H1 (cell line): ENCODE measurements at places on chromosomes 4 and X. TPM values are rescaled to one million over a fixed set of nuclear protein-coding genes. Genes with fewer than 3 reads are reported as not detected.

- H3K4me1 ChIP-seq = no peaks in the 10 kb centered on the region
- DNase-seq = no peak
- H3K4me3 ChIP-seq = no peak overlapping the region
- H3K36me3 ChIP-seq = no peaks in the 10 kb centered on the region
- no peak overlapping the region for H3K27ac ChIP-seq
Observed at GRCh38 chr4:9893329-9894108, 112.1 kb downstream of the DRD5 start.

GRCh38 chr4:18198653-18199052, 177.1 kb upstream of the LCORL start:
- no peak overlapping the region for H3K27ac ChIP-seq
- H3K4me1 ChIP-seq = no peaks in the 10 kb centered on the region
- no peaks in the 10 kb centered on the region for H3K36me3 ChIP-seq
- H3K4me3 ChIP-seq = no peak overlapping the region
- DNase-seq = no peak

GRCh38 chr4:3196670-3197359, 52.1 kb upstream of the MSANTD1 start:
- no peaks in the 10 kb centered on the region for H3K27me3 ChIP-seq
- no peak for DNase-seq
- no peaks in the 10 kb centered on the region for H3K4me1 ChIP-seq

CLGN gene
- total RNA-seq = 3.1 and 3.2 TPM in 2 replicates

GRCh38 chr4:6339818-6340445, 70.3 kb downstream of the WFS1 start:
- H3K4me1 ChIP-seq = no peaks in the 10 kb centered on the region
- no peaks in the 10 kb centered on the region for H3K36me3 ChIP-seq
- H3K27ac ChIP-seq = no peak overlapping the region
- no peaks in the 10 kb centered on the region for H3K27me3 ChIP-seq

GRCh38 chr4:34486461-34487363, 1757.6 kb downstream of the ARAP2 start:
- DNase-seq = no peak
- no peaks in the 10 kb centered on the region for H3K27me3 ChIP-seq
- no peaks in the 10 kb centered on the region for H3K4me1 ChIP-seq
- H3K27ac ChIP-seq = no peak overlapping the region
- no peaks in the 10 kb centered on the region for H3K36me3 ChIP-seq

PCDH7 gene
- 6.1 and 6.7 TPM in 2 replicates for total RNA-seq

- H3K36me3 ChIP-seq = no peaks in the 10 kb centered on the region
- H3K4me3 ChIP-seq = no peak overlapping the region
- H3K27me3 ChIP-seq = no peaks in the 10 kb centered on the region
- DNase-seq = no peak
- no peaks in the 10 kb centered on the region for H3K4me1 ChIP-seq
Observed at GRCh38 chrX:41600291-41600690, 88.5 kb upstream of the GPR34 start.

TRIM2 gene
- total RNA-seq = 58.1 and 59.8 TPM in 2 replicates

- H3K27me3 ChIP-seq = no peaks in the 10 kb centered on the region
- DNase-seq = no peak
- no peak overlapping the region for H3K4me3 ChIP-seq
- no peak overlapping the region for H3K27ac ChIP-seq
- H3K36me3 ChIP-seq = no peaks in the 10 kb centered on the region
- H3K4me1 ChIP-seq = no peaks in the 10 kb centered on the region
Observed at GRCh38 chr4:102774254-102774653, 13.5 kb upstream of the MANBA start.

DNA sequence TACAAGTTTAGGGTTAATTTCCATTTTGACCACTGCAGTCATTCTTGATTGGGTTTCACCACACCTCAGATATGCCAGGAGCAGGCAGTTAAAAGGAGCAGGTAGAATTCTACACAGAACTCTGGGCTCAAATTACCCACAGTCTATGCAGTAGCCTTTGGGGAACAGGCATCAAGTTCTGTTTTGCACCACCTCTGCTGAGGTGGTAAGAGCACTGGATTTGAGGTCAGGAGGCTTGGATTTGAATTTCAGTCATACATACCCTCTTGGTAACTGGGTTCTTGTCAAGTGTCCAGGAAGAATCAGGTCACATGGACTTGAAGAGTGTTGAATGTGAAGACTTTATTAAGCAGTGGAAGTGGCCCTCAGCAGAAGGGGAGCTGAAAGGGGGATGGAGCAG, 40.4 kb upstream of the PGK1 start:
- DNase-seq = no peak
- H3K4me1 ChIP-seq = no peaks in the 10 kb centered on the region
- H3K4me3 ChIP-seq = no peak overlapping the region
- H3K27me3 ChIP-seq = no peaks in the 10 kb centered on the region
- no peaks in the 10 kb centered on the region for H3K36me3 ChIP-seq

DNA sequence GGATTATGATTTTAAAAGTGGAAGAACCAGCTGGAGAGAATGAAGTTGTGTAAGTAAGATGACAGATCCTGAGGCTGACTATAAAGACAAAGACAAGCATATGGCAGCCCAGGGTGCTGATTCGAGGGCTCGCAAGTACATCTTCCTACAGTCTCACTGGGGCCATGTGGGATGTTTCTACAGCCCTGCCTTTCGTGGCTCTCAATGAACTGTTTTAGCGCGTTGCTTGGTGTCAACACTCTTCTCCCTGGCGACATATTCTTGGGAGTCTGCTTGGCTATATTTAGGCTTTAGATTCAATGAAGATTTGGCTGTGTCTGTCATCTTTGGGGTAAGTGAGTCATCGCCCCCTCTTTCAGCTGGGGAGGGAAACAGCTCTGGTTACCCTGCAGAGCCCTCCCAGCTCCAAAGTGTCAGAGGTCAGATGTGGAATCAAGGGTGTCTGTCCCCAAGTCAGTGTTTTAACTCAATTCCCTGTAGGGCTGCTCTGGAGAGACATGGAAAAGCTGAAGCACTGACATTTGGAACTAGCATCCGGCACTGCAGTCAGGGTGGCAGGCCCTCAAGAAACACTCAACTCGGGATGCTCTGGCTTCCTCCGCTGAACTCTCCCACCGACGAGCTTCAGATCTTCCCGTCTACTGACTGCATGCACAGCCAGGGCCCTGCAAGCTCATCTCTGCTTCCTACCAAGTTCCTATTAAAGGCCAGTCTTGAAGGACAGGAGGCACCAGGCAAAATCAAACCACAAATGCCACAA, 65.7 kb downstream of the GATB start:
- no peaks in the 10 kb centered on the region for H3K4me1 ChIP-seq
- no peak for DNase-seq
- no peak overlapping the region for H3K4me3 ChIP-seq
- no peaks in the 10 kb centered on the region for H3K36me3 ChIP-seq
- H3K27ac ChIP-seq = no peak overlapping the region

DNA sequence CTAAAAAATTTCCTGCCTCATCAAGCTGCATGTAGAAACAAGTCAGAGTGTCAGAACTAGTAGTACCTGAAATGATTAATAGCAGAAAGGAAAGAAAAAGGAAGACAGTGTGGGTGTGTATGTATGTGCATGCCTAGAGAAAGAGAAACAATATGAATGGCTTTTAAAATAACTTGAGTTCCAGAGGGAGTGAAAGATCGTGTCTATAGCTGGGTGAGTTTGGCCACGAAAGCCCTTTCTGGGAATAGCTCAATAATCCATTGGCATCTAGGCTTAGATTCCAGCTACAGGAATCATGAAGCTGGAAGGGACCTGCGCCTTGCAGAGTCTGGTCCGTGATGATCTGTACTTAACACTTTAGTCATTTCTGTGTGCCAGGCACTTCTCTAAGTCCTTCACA, 195.6 kb downstream of the RAPGEF2 start:
- no peak overlapping the region for H3K27ac ChIP-seq
- H3K4me3 ChIP-seq = no peak overlapping the region
- no peaks in the 10 kb centered on the region for H3K36me3 ChIP-seq
- H3K4me1 ChIP-seq = no peaks in the 10 kb centered on the region
- no peaks in the 10 kb centered on the region for H3K27me3 ChIP-seq

DNA sequence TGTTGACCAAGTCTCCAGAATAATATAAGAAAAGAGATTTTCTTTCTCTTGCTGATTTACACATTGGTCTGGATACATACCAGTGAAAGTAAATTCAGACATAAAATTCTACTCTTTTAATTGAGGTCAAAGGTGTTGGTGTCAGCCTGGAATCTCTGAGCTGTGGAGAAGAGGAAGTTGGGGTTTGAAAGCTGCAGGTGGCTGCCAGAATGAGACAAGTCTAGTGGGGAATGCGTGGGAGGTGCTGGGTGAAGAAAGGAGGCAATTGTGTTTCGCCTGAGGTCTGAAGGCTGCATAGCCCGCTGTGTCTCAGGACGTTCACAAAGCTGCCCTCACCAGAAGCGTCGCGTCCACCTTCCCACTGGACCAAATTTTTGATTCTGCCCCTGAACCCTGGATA, 31.2 kb downstream of the PHEX start:
- no peaks in the 10 kb centered on the region for H3K4me1 ChIP-seq
- H3K4me3 ChIP-seq = no peak overlapping the region
- H3K36me3 ChIP-seq = no peaks in the 10 kb centered on the region
- H3K27ac ChIP-seq = no peak overlapping the region
- H3K27me3 ChIP-seq = no peaks in the 10 kb centered on the region

XAGE2 gene
- total RNA-seq = not detected in 2 replicates

DNA sequence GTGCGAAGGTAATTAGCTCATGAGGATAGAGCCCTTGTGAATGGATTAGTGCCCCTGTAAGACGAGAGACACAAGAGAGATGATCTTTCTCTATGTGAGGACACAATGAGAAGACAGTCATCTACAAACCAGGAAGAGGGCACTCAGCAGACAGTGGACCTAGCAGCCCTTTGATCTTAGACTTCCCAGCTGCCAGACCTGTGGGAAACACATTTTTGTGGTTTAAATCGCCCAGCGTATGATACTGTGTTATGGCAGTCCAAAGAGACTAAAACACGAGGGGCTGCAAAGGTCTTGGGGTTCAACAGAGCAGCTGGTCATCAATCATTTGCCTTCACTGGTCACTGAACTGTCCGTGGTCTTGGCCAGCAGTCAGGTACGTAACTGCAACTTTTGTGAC, 9.2 kb upstream of the SYNPO2 start:
- H3K4me1 ChIP-seq = peaks cover 7% of the 10 kb centered on the region; the same call in 1 of the 2 replicates
- H3K36me3 ChIP-seq = no peaks in the 10 kb centered on the region
- DNase-seq = no peak
- H3K27ac ChIP-seq = no peak overlapping the region

TMEM271 gene
- total RNA-seq = 0.35 TPM in 1 of 2 replicates, not detected in the other

GRCh38 chrX:131397891-131398290, 108.8 kb upstream of the IGSF1 start:
- no peak overlapping the region for H3K4me3 ChIP-seq
- no peak overlapping the region for H3K27ac ChIP-seq
- no peak for DNase-seq
- H3K27me3 ChIP-seq = no peaks in the 10 kb centered on the region
- no peaks in the 10 kb centered on the region for H3K36me3 ChIP-seq

- H3K4me1 ChIP-seq = no peaks in the 10 kb centered on the region
- DNase-seq = no peak
- no peaks in the 10 kb centered on the region for H3K27me3 ChIP-seq
- no peaks in the 10 kb centered on the region for H3K36me3 ChIP-seq
- H3K27ac ChIP-seq = no peak overlapping the region
Observed at GRCh38 chr4:29972121-29972520, 748.0 kb upstream of the PCDH7 start.

DNA sequence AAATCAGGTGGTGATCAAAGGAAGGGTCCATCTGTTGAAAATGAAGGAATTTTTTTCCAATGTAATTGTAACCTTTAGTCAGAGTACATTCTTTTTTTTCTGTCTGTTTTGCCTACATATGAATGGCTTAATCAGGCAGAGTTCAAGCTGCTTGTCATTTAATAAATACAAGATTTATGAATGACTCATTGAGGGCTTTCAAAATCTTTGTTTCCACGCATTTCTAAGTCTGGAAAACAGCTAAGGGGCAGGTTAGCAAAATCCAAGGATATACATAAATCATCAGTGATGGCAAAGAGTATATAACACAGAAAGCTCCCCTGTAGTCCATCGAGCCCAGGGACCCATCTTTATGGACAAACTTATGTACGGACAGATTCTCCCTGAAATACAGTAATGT, 1.8 kb downstream of the CA5B start:
- no peaks in the 10 kb centered on the region for H3K27me3 ChIP-seq
- no peaks in the 10 kb centered on the region for H3K36me3 ChIP-seq
- H3K4me3 ChIP-seq = no peak overlapping the region
- no peak overlapping the region for H3K27ac ChIP-seq

DNA sequence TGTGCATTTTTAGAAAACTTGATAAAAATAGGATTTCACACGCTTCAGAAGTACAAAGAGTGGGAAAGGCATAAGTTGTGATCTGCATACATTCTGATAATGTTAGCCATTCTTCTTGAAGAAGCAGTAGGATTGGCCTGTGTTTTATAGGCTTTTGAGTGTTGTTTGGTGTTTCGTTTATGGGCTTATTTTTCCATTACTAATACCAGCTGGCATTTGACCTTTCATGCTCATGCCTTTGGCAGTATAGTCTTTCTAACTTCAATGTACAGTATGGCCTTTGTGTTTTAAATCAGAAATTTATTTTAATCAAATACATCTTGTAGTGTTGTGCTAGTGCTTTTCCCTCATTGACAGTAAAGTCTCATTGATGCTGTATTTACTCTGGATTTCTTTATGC, 51.5 kb upstream of the SLC4A4 start:
- H3K4me1 ChIP-seq = no peaks in the 10 kb centered on the region
- no peaks in the 10 kb centered on the region for H3K36me3 ChIP-seq
- H3K4me3 ChIP-seq = no peak overlapping the region
- no peak for DNase-seq
- H3K27me3 ChIP-seq = no peaks in the 10 kb centered on the region
- H3K27ac ChIP-seq = no peak overlapping the region

DNA sequence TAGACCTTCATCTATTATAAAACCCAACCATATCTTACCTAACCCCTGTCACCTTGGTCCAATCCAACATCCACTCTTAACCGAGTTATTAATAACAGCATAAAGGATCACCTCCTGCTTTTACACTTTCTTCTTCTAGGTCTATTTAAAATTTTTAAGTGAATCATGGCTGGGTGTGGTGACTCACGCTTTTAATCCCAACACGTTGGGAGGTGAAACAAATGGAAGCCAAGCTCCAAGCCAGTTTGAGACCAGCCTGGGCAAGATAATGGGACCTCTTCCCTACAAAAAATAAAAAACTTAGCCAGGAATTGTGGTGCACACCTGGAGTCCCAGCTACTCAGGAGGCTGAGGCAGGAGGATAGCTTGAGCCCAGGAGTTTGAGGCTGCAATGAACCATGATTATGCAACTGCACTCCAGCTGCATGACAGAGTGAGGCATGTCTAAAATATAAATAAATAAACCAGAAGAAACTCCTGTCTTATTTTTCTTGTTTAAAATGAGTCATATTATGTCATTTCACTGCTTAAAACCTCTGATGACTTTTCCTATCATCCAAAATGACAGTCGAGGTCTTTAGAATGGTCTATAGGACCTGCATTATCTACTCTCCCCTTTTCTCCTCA, 188.4 kb downstream of the GASK1B start:
- H3K36me3 ChIP-seq = no peaks in the 10 kb centered on the region
- no peak for DNase-seq
- no peak overlapping the region for H3K4me3 ChIP-seq
- H3K27me3 ChIP-seq = no peaks in the 10 kb centered on the region
- H3K27ac ChIP-seq = no peak overlapping the region
